Transverse colon (tissue), 4 donors: ENCODE measurements at places on chromosomes 7 and 10. TPM values are rescaled to one million over a fixed set of nuclear protein-coding genes. Genes with fewer than 3 reads are reported as not detected.

GRCh38 chr10:29424017-29424416, 135.1 kb downstream of the LYZL1 start:
- DNase-seq: no peak

- DNase-seq: peak; percentile 47
These were observed 26.3 kb downstream of the CRCP start for GRCh38 chr7:66140924-66141323.

- no peak for DNase-seq
These were observed 27.5 kb downstream of the PTPRE start for GRCh38 chr10:127934383-127934782.

The SLC29A4 gene
- 4.1 TPM for total RNA-seq

The MRC1 gene
- 21.4 TPM for total RNA-seq

GRCh38 chr7:26186364-26187311, 13.9 kb downstream of the HNRNPA2B1 start:
- no peak for DNase-seq

GRCh38 chr10:32795598-32796183, 162.3 kb downstream of the ITGB1 start:
- DNase-seq: no peak

DNA sequence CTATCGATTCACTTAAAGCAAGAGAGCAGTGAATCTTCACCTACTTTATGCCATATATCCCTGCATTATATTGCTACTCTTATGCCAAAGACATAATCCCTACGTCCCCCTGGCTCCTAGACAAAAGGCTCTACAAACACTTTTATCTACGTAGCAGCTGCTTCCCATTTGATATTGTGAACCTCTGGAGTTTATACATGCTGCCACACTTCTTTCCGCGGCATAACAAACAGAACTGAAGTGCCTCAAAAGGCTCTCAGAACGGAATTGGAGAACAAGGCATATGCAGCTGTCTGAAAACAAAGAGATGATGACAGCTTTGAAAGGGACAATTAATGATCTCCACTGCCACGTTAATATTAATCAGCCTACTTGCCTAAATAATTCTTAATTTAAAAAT, 985.6 kb upstream of the LRRN3 start:
- DNase-seq: no peak

DNA sequence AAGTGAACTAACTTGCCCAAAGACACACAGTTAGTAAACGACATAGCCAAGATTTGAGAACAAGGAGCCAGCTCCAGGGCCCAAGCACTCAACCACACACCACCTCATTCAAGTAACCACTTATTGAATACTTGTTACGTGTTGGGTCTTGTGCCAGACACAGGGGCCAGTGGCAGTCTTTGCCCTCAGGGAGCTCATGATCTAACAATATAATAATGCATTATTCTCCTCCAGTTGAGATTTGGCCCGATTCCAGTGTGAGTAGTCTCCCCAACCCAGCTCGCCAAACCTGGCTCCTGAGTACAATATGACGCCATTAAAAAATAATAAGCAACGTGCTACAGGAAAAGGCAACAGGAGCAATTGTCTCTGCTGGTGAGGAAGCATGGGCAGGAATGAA, 14.4 kb upstream of the STK17A start:
- no peak for DNase-seq

DNA sequence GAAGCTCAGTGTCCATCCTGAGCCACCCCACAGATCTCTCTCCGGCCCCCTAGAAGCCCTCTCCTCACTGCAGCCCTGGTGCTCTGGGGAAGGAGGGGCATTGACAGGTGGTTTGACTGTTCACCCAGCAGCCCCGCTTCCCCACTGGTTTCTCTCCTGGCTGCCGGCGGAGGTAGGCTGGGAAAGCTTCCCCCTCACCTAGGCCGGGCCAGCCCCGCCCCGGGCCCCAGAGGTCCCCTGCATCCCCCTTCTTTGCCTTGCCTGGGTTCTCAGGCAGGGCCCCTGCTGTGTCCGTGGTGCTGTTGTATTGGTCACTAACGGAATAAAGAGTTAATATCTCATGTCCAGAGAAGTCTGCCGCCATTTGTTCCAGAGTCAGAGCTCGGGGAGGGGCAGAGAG, 21.2 kb downstream of the CLEC2L start:
- no peak for DNase-seq

The INSIG1 gene
- total RNA-seq: 58.7 TPM

DNA sequence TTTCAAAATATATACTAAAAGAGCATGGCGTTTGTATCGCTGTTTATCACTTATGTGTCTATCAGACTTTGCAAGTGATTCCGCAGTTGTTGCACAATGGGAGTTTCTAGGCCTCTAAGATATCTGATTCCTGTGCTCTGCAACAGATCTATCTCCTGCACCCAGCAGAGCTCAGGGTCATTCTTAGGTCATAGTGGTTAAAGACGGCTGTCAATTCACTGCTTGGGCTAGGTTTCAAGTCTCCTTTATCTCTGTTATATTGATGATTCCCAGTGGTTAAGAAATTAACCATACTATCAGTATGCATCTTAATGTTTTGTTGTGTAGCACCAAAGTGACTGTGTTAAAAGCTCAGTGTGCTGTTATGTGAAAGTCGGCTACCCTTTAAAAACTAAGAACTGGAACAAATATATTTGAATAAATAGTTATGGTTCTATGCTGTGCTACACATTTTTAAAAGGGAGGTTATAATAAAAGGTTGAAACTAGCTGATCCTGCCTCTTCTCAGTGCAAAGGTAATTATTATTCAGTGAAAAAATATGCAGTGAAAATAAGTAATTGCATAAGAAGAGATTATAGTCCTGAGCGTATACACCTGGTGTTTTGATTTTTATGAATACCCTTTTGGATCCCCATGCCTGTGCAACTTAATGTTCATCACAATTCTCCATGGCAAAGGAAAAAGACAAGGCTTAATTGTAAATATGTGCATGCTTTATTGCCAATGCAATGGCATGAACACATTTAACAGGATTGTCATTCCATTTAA, 24.0 kb downstream of the HOXA1 start:
- no peak for DNase-seq

The LRGUK gene
- total RNA-seq: 9.4 TPM

DNA sequence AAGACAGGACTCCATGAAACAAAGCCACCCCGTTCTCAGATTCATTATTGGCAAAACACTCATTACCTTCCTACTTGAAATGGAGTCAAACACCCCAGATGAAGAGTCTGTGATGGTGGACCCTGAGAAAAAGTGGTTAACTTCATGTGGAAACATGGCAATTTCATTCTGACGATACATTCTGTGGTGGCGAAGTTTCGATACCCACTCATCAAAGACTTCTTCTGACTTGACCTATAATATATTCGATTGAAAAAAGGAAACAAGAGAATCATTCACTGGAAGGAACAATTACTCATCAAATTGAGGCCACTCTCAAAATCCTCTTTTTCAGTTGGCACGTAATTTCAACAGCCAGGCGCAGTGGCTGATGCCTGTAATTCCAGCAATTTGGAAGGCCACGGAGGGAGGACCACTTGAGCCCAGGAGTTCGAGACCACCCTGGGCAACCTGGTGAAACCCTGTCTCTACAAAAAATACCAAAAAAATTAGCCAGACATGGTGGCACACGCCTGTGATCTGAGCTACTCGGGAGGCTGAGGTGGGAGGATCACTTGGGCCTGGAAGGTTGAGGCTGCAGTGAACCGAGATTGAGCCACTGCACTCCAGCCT, 108.8 kb upstream of the GSDME start:
- no peak for DNase-seq

DNA sequence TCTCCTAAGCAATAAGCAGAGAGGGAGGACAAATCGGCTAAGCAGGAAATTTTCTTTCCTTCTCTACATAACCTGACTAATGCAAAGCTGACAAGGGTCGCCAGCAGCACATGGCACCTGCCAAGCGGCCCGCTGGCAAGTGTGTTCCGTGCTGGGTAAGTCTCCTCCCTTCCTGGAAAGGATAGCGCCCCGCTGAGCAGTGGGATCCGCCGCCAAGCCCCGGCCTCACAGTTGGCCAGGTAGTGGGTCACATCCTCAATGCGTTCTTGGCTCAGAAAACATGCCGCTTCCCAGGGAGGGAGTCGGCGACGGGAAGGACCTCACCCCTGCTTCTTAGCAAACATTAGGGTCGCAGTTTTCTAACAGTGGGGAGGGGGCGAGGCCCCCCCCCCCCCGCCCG, 488.9 kb upstream of the NUPR2 start:
- no peak for DNase-seq

DNA sequence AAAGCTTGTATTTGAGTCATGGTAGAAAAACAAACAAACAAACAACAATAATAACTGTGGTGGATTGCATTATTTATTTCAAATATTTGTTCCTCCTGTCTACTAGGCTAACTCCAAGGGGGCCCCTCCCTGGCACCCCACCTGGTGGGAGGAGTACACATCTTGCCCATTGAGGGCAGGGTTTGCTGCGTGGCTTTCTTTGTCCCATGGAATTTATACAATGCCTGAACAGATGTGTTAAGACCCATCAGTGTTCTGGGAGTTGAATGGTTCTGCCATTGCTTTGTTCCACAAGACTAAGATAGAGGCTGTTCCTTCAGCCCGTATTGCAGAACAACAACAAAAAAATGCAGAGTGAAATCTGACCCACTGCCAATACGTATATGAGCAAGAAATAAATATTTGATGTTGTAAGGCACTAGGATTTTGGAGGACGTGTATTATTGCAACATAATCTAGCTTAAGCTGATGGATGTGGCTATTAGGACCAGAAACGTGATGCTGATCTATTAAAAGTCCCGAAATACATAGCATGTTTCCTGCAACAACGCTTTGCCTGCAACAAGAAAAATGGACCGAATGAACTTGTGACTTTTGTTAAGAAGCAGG, 119.1 kb upstream of the JCAD start:
- DNase-seq: no peak

The MEOX2 gene
- total RNA-seq: 0.64 TPM

The ZNF138 gene
- 9.7 TPM for total RNA-seq
